ENCODE measurements at places on chromosomes 7 and 10. TPM values are rescaled to one million over a fixed set of nuclear protein-coding genes. Genes with fewer than 3 reads are reported as not detected.

Gene SUN1
- 167 TPM for total RNA-seq

Gene PDK4
- total RNA-seq: 29.6 TPM

Gene AKR1C4
- total RNA-seq: 0.63 TPM

Gene LIPN
- 0.31 TPM for total RNA-seq

Gene TCAF2
- 3.1 TPM for total RNA-seq

Gene ZNF804B
- 0.39 TPM for total RNA-seq

Gene OIT3
- total RNA-seq: 0.68 TPM

Gene SYT15
- total RNA-seq: 1.7 TPM

Gene AIMP2
- total RNA-seq: 53.0 TPM

Gene GPC2
- total RNA-seq: 12.7 TPM

DNA sequence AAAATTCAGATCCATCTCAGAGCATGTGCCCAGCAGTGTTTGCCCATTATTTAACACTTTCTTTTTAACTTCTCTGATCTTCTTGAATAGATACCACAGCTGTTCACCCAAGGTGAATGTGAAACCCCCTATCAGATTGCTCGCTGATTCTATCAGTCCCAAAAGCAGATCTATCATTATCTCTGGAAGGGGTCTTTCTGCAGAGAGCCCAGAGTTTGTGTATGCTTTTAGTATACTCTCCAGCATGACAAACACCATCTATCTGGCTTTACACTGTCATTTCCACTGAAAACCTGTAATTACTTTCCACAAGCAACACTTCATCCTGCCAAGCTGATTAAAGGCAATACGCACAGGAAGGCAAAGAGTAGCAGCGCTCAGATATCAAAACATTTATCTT is 168.2 kb downstream of the CACNA2D1 start:
- DNase-seq: no peak

DNA sequence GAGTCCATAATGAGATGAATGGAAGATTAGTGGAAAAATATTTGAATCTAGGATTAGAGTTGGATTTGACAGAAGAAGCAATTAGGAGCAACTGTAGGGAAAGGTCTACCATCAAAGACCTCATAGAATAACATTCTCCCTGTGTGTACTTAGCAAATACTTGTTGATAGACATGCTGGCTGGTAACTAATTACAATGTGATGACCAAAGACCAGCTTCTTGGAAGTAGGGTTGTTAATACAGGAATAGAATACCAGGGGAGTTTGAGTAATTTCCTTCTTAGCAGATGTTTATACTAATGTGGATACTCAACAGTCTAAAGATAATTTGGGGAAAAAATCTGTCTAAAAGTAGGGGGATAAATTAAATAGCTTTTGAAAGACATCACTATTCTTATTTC is 357.5 kb upstream of the BMPER start:
- DNase-seq: no peak

- peak; percentile 51 for DNase-seq
Measured at GRCh38 chr10:94279835-94280709, 82.7 kb downstream of the NOC3L start.

DNA sequence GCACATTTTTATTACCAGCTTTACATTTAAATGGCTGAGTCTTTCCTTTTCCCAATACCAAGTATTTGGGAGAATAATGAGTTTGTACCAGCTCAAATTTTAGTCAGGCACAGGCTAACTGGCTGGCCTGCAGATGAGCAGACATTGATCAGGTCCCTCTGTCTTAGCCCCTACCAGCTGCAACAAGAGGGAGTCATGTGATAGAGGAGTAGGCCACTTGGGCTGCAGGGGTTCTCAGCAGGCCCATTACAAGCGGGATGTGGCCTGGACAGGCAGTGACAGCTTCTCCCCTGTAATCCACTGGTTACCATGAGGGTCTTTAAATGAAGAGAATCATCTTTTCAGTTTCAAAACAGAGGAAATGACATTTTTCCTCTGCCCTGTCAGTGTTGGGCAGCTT is 283.6 kb downstream of the SUGCT start:
- DNase-seq: no peak

- DNase-seq: no peak
Measured at GRCh38 chr7:14583518-14583917, 319.0 kb downstream of the DGKB start.

- DNase-seq: no peak
Measured at GRCh38 chr10:71972746-71973695, 8.8 kb downstream of the CHST3 start.

GRCh38 chr10:48231699-48232315 is 42.7 kb downstream of the FRMPD2 start:
- DNase-seq: no peak

DNA sequence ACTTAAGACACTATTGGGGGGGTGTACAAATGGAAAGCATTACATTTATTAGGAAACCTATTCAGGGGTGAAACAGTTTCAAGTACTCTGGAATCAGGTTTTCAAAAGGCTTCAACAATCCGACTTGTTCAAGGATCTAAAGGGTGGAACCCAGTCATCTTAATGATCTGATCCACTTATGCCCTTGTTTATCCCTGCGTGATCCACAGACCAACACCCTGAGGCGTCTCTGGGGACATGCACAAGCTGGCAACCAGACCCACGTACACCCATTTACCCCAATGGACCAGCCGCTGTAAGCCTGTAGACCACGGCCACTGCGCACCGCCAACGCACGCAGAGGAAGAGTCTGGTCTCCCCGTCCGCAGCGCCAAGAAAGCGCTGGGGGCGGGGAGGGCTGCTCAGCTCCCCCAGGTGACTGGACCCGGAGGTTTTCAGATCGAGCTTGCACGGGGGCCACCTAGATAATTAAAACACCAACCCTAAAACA is 13.4 kb downstream of the HNRNPF start:
- no peak for DNase-seq

GRCh38 chr10:123878666-123879303 is 12.8 kb downstream of the CPXM2 start:
- no peak for DNase-seq

DNA sequence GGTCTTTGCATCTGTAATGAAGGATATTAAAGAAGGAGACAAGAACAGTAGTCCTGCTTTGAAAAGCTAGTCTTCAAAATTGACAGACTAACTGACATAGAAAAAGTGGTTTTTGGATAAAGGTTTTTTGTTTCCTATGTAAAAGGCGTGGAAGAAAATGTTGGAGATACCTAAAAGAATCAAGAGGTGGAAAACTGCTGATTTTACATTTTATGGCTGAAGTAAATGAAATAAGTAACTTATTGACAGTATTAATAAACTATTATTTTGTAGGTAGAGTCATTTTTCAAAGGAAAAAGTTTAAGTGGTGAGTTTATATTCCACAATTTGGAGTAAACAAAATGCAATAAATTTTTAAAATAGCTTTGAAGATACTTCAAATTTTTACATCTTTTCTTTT is 12.6 kb upstream of the HELLS start:
- no peak for DNase-seq

- DNase-seq: no peak
Measured at GRCh38 chr10:131580076-131580652, 268.6 kb upstream of the TCERG1L start.

- DNase-seq: no peak
Measured at GRCh38 chr7:57364933-57365710, 84.9 kb upstream of the ZNF716 start.

DNA sequence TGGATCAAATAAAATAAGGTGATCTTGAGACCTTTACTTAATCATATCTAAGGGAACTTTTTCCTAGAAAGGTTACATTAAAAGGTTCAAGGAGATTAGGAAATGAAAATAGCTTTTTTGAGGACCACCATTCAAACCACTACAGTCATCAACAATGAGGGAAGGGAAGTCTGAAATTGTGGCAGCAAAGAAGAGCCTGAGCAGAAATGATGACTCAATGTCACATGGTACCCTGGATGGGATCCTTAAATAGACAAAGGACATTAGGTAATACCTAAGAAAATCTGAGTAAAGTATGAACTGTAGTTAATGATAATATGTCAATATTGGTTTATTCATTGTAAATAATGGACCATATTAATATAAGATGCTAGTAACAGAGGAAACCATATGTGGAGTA is 236.0 kb downstream of the SEMA3D start:
- DNase-seq: no peak

DNA sequence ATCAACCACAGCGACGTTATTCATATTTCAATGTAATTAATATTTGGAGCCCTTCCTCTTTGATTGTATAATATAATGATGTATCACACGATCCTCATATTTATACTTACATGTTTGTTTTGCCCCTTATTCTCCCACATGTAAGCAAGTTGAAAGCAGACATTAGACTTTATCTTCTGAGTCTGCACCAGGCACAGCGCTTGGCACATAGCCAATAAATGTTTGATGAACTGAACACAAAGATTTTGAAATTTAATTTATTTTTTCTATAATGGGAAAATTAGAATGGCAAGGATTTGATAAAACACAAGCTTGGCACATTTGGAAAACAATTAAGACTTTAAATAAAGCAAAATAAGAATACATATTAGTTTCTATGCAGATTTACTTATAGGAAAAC is 31.6 kb downstream of the ZFAND4 start:
- no peak for DNase-seq

- no peak for DNase-seq
Measured at GRCh38 chr10:70201105-70201504, 30.8 kb upstream of the SAR1A start.

DNA sequence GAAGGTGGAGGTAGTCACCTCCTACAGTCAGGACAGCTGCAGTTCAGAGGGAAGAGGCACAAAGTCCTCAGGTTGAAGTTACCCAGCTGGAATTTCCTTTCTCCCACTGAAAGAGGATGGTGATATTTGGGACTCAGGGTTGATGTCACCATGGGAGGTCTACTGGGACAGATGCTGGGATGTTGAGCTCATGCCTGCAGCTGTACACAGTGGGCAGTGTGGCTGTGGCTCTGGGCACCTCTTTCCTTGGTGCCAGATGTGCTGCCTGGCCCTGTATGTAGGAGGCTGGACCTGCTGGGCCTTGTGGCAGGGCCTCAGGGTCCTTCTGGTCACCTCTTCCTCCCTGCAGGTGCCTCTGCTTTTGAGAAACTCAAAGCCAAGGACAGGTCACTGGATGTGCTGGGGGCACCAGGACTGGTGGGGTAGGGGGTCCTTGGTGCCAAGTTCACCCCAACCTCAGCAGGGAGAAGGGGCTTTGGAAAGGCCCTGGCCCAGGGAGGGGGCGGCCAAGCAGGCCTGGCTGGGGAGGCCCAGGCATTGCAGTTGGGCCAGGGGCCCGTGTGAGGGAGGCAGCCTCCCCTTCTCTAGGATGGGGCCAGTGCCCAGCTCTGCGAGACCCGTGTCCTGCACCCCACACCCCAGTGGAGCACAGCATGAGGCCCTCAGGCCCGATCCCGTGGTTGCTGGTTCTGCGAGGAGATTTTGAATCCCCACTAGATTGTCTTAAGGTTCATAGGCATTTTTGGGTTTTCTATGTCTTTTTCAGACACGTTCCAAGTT is 103.1 kb downstream of the BMS1 start:
- no peak for DNase-seq

GRCh38 chr7:9835199-9835598 is 1138.5 kb upstream of the PHF14 start:
- no peak for DNase-seq

- no peak for DNase-seq
Measured at GRCh38 chr10:77144656-77145055, 493.0 kb downstream of the KCNMA1 start.
